Tibial nerve (tissue), 4 donors: ENCODE measurements at places on chromosomes 4 and X. TPM values are rescaled to one million over a fixed set of nuclear protein-coding genes. Genes with fewer than 3 reads are reported as not detected.
A peak's percentile ranks its signal among the peaks of the same experiment; 100 is the strongest.

Gene CXXC4
- 4.2 TPM for total RNA-seq

DNA sequence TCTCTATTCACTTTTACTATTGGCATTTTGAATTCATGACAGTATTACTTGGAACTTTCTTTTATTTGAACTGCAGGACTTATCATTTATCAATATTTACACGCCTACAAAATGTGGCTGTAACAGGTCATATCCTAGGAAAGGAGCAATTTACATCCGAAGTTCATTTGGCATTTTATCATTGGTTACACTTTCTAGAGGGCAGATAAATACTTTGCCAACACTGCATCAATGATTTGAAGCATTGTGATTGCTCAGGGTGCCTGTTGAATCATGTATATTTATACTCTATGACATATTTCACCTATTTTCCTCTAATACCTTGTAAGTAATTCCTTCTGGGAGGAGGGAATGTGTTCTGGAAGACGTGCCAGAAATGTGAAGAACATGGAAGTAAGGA lies 136.7 kb downstream of the MID1IP1 start:
- H3K36me3 ChIP-seq = no peaks in the 10 kb centered on the region
- no peak overlapping the region for H3K4me3 ChIP-seq

GRCh38 chrX:11367609-11368430 lies 74.6 kb downstream of the AMELX start:
- no peak for DNase-seq
- no peaks in the 10 kb centered on the region for H3K4me1 ChIP-seq
- H3K4me3 ChIP-seq = no peak overlapping the region
- no peaks in the 10 kb centered on the region for H3K36me3 ChIP-seq

DNA sequence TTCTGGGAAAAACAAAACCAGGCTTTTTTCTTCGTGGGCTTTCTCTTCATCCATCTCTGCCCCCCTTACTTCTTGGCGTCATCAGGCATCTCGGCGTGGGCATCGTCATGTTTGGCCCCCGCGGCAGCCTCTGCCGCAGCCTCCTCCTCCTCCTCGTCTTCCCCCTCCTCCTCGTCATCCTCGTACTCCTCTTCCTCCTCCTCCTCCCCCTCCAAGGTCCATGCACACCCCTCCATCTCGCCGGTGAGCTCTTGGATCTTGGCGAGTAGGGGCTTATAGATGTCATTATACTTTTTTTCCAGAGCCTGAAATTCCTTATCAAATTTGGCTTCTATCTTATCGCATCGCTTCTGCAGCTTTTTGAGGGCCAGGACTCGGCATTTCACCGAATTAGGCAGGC lies 488 bp downstream of the NAP1L5 start:
- H3K27me3 ChIP-seq = no peaks in the 10 kb centered on the region
- H3K4me1 ChIP-seq = no peaks in the 10 kb centered on the region
- no peaks in the 10 kb centered on the region for H3K36me3 ChIP-seq
- H3K4me3 ChIP-seq = peak overlapping the region; percentile 75

GRCh38 chrX:42465821-42466220 lies 312.1 kb downstream of the PPP1R2C start:
- H3K4me1 ChIP-seq = no peaks in the 10 kb centered on the region
- no peak for DNase-seq
- no peak overlapping the region for H3K4me3 ChIP-seq

Gene ARSJ
- total RNA-seq = 2.0 TPM

DNA sequence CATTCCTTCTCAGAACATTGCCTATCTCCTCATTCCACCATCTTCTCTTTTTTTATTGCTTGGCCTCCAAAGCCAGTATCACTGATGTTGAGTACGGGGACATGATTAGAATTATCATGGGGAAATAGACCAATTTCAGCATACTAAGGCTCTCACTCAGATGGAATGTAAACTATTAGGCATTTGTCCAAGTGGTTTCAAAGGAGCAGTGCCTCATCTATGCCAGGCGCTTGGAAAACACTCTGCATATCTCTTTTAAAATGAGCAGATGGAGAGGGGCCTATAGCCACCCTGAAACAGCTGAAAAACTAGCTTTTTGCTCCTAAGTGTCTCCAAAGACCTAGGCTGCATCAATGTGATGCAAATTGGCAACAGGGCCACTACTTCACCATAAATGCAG lies 150.8 kb upstream of the DIPK2B start:
- H3K27me3 ChIP-seq = no peaks in the 10 kb centered on the region
- H3K4me3 ChIP-seq = no peak overlapping the region
- no peak overlapping the region for H3K27ac ChIP-seq
- no peaks in the 10 kb centered on the region for H3K4me1 ChIP-seq
- no peaks in the 10 kb centered on the region for H3K36me3 ChIP-seq

DNA sequence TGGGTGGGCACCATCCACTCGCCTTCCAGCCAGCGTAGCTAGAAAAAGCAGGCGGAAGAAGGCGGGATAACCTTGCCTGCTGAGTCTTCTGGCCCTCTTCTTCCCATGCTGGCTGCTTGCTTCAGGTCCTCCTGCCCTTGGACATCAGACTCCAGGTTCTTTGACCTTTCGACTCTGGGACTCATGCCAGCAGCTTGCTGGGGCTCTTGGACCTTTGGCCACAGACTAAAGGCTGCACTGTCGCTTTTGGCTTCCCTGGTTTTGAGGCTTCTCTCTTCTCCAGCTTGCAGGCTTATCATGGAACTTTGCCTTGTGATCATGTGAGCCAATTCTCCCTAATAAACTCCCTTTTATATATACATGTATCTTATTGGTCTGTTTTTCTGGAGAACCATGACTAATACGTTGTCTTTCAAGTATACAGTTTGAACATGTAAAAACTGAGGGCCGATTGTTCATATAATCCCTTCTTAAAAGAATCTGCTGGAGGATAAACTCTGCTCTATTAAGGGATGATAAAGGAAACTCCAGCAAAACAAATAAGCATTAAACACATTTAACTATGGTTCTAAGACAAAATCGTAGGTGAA lies 116.6 kb upstream of the LCORL start:
- H3K4me3 ChIP-seq = no peak overlapping the region
- no peak for DNase-seq
- no peaks in the 10 kb centered on the region for H3K27me3 ChIP-seq
- H3K27ac ChIP-seq = no peak overlapping the region

DNA sequence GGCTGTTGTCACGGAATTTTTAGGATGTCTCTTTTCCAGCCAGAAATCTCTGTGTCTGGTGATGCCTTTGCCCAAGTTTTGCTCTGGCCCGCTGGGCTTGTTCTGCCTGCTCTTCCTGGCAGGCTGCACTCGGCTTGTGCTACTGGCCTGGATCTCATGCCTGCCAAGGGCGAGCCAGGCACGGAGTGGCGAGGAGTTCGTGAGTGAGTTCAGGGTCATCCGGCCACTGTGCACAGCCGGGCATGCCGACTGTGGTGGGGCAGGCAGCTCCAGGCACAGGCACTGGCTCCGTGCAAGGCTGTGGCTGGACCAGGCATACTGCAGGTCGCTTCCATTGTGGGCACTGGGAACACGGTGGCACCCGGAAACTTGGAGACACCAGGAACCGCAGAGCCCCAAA lies 129.1 kb downstream of the ARHGAP10 start:
- H3K4me3 ChIP-seq = no peak overlapping the region
- H3K27me3 ChIP-seq = no peaks in the 10 kb centered on the region
- H3K4me1 ChIP-seq = peaks cover 9% of the 10 kb centered on the region
- peak overlapping the region; percentile 31 for H3K27ac ChIP-seq
- DNase-seq = no peak

- H3K27me3 ChIP-seq = no peaks in the 10 kb centered on the region
- DNase-seq = no peak
These were observed 440.5 kb downstream of the MAPK10 start for GRCh38 chr4:85919200-85919887.

DNA sequence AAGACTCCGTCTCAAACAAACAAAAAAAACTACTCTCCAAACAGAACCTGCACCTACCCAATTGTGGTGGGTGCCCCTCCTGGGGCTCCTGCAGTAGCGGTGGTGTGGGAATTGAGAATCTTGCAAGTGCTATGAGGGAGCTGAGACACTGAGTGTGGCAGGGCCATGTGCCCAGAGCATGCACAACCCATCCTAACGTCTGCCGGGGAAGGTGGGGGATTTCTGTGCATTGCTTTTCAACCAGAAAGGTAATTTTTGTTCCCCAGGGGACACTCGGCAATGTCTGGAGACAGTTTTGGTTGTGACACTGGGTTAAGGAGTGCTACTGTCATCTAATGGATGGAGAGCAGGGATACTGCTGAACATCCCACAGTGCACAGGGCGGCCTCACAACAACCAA lies 35.7 kb downstream of the TBL1X start:
- H3K27me3 ChIP-seq = no peaks in the 10 kb centered on the region
- DNase-seq = no peak
- H3K4me1 ChIP-seq = no peaks in the 10 kb centered on the region

- H3K27me3 ChIP-seq = no peaks in the 10 kb centered on the region
- no peaks in the 10 kb centered on the region for H3K4me1 ChIP-seq
- H3K4me3 ChIP-seq = no peak overlapping the region
These were observed 186.7 kb upstream of the WDFY3 start for GRCh38 chr4:85153221-85153620.

GRCh38 chr4:98305576-98305975 lies 44.4 kb downstream of the RAP1GDS1 start:
- no peaks in the 10 kb centered on the region for H3K36me3 ChIP-seq
- no peaks in the 10 kb centered on the region for H3K27me3 ChIP-seq
- H3K4me3 ChIP-seq = no peak overlapping the region
- H3K27ac ChIP-seq = no peak overlapping the region
- H3K4me1 ChIP-seq = peaks cover 7% of the 10 kb centered on the region

DNA sequence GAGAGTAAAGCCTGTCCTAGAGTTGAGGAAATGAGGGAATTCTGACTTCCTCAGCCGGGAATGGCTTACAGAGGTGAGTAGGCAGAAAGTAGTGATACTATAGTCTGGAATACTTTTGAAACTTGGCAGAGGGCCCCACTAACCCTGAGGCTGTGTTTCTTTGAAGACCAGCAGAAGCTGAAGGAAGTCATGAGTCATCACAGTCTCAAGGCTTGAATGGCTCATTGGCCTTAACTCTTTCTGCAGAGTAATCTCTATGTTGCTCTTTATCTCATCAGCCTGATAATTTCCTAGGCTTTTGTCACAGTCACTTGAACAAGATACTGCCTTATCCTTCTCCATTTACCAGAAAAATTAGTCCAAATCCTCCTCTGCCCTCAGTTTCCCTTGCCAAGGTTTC lies 80.8 kb downstream of the ANKRD50 start:
- H3K27ac ChIP-seq = no peak overlapping the region
- no peak overlapping the region for H3K4me3 ChIP-seq
- no peaks in the 10 kb centered on the region for H3K4me1 ChIP-seq

DNA sequence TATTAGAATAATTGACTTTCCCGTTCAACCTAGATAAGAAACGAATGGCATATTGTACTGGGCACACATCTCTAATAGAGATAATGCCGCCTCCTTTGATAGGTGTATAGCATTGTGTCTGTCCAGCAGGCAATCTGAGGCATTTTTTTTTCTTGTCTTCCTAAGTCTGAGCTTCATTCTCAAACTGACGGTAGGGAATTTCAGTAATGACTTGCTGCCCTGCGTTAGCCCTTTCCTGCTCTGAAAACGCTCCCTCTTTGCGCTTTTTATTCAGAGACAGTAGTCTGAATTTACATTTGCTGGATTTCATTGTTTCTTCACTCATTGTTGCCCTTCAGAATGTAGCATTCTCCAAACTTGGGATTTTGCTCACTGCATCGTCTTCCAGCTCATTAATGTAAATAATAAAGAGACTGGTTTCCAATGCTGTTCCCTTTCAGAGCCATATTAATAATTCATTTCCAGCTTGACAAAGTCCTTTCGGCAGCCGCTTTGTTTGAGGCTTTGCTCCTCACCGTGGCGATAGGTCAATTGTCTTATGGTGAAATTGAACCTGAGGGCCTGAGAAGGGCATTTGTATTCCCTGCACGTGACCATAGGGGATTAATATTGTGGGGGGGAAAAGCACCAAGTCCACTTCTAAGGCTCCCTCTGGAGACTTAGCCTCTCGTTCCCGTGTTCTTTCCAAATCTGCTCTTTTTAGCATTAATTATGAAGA lies 412.1 kb downstream of the SMARCA1 start:
- H3K36me3 ChIP-seq = no peaks in the 10 kb centered on the region
- H3K27ac ChIP-seq = no peak overlapping the region
- H3K4me1 ChIP-seq = no peaks in the 10 kb centered on the region
- no peak for DNase-seq

DNA sequence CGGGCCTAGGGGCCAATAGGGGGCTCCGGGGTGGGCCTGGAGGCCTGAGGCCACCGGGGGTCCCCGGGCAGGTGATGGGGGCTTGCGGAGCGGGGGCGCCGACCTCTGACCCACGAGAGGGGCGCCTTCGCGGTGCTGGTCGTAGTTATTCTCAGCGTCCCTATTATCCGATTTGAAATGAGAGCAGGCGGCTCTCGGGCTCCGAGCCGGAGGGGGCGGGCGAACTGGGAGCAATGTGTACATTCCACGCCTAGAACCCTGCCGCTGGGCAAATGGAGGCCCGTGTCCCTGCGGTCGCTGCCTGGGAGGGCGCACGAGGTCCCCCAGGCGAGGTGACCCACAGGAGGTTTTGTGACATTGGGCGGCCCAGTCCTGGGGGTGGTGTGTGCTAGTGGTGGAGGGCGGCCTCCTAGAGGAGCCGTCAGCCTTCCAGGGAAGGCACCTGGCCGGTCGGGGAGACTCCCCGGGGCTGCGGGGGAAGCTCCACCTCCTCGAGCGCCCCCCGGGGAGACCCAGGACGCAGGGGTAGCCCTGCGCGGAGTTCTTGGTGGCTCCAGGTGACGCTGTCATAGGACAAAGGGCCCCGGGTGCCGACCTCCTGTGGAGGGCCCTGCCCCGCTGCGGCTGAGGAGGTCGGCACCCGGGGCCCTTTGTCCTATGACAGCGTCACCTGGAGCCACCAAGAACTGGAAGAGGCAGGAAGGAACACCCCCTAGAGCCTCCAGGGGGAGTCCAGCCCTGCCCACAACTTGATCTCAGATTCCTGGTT lies 102.6 kb upstream of the PRKX start:
- H3K36me3 ChIP-seq = no peaks in the 10 kb centered on the region
- H3K4me1 ChIP-seq = no peaks in the 10 kb centered on the region
- no peak for DNase-seq
- peak overlapping the region; percentile 94 for H3K27ac ChIP-seq
- peak overlapping the region; percentile 82 for H3K4me3 ChIP-seq

Gene CACNA1F
- 1.0 TPM for total RNA-seq

Gene PGK1
- 153 TPM for total RNA-seq

DNA sequence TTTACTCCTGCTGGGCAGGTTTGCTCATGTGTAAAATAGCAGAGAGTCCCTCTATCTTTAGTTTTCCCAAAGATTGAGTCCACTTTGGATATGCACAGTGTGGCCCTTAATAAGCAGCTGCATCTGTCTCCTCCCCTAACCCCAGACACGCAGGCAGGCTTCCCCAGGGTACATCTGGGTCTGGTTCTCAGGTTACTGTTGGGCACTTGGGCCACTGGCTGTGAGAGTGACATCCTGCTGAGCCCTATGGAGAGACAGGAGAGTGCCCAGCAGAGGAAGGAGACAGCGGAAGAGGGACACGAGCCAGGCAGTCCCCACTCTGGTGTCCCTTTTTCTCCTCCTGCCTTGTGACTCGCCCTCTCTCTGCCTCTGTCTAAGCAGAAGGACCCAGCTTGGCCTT lies 16.0 kb downstream of the XK start:
- no peaks in the 10 kb centered on the region for H3K4me1 ChIP-seq
- no peak overlapping the region for H3K4me3 ChIP-seq
- no peak for DNase-seq
- H3K36me3 ChIP-seq = no peaks in the 10 kb centered on the region

Gene PYURF
- 106 TPM for total RNA-seq
